ENCODE measurements at places on chromosomes 13 and 19.

- no peak for DNase-seq
Observed at GRCh38 chr13:35992964-35993363, 138.2 kb downstream of the DCLK1 start.

- DNase-seq, result no peak
Observed at GRCh38 chr13:33677215-33677614, 140.7 kb upstream of the RFC3 start.

DNA sequence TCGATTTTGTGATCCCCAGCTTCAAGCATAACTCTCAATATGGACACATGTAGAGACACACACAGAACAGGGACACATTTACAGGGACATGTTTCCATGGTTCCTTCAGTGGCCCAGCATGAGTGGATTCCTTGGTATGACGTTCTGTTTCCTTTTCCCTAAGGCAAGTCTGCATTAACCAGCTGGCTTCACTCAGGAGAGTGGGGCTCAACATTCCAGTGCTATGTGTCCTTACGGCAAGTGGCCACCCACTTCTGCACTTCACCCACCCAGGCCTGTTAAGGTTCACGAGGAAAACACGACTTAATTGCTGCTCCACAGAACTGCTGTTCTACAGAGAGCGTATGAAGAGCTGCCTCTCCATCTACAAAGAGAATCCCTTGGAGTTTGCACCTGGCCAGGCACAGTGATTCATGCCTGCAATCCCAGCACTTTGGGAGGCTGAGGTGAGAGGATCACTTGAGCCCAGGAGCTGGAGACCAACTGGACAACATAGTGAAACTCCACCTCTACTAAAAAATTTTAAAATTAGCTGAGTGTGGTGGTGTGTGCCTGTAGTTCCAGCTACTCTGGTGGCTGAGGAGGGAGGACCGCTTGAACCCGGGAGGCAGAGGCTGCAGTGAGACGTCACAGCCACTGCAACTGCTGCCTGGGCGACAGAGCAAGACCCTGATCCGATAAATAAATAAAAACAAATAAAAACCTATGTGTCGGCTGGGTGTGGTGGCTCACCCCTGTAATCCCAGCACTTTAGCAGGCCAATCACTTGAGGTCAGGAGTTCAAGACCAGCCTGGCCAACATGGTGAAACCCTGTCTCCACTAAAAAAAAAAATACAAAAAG lies 32.5 kb downstream of the BRD4 start:
- no peak for DNase-seq

DNA sequence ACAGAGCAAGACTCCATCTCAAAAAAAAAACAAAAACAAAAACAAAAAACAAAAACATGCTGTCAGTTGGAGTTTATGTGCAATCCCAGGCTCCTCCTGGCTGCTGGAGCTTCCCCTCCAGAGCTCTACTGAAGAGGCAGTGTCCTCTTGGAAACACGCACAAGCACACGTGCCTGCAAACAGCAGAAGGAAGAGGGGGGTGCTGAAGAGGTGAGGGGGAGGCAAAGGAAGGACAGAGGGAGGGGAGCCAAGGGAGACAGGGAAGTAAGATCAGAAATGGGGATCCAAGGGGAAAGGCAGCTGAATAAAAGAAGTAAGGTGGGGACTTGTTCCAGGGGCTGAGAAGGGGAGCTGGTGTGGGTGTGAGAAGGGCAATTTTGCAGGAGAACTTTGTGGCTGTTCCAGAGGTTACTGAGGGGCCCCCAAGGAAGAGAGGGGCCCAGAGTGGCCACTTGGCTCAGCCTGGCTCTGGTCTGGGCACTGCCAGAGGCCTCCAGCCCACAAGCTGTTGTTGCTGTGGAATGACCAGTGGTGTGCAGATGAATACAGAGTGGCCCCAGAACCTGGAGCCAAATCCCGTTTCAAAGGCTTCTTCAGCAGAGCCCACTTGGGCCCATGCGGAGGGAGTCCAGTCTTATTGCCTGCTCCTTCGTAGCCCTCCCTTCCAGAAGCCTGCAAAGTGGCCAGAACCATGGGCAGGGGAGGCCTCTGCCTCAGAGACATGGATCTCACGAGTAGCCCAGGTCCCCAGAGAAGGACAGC lies 34.4 kb downstream of the LYL1 start:
- no peak for DNase-seq

GRCh38 chr19:11481534-11482383 lies 913 bp upstream of the ELAVL3 start:
- peak; percentile 67 for DNase-seq

- no peak for DNase-seq
Observed at GRCh38 chr19:1255186-1256161, 7.1 kb downstream of the MIDN start.

DNA sequence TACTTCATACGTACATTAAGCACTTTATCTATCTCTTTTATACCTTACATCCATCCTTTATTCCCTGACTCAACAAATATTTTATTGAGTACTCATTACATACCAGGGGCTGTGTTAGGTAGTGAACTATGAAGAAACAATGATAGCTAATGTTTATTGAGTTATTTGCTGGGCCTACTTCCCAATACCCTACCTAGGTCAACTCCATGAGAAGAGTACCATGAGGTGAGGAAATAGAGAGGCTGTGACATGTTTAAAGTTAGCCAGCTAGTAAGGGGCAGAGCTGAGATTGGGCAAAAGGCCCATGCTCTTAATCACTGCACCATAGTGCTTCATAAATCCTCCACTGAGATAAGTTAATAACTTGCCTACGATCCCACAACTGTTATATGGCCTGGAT lies 79.9 kb downstream of the FREM2 start:
- no peak for DNase-seq

DNA sequence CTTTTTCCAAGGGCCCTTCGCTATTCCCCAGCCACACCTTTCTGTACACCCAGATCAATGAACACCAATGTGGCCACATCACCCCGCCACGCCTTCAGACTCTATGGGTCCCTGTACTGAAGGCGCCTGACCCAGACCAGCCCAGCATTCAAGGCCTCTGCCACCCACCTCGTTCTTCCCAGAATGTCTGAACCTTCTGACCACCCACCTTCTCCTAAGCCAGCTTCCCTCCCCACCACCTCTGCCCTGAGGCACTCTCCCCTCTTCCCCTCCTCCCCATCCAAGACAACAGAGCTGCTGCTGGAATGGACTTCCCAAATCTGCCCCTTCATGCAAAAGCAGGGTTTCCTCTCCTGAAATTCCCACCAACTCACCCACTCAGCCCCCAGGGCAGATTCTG lies 3.3 kb upstream of the CEACAM20 start:
- no peak for DNase-seq

GRCh38 chr19:56304243-56304642 lies 10.4 kb downstream of the ZSCAN5A start:
- DNase-seq, result no peak

- no peak for DNase-seq
Observed at GRCh38 chr13:76889254-76889653, 3.0 kb upstream of the KCTD12 start.

- DNase-seq, result no peak
Observed at GRCh38 chr13:95155093-95155492, 146.2 kb downstream of the ABCC4 start.

DNA sequence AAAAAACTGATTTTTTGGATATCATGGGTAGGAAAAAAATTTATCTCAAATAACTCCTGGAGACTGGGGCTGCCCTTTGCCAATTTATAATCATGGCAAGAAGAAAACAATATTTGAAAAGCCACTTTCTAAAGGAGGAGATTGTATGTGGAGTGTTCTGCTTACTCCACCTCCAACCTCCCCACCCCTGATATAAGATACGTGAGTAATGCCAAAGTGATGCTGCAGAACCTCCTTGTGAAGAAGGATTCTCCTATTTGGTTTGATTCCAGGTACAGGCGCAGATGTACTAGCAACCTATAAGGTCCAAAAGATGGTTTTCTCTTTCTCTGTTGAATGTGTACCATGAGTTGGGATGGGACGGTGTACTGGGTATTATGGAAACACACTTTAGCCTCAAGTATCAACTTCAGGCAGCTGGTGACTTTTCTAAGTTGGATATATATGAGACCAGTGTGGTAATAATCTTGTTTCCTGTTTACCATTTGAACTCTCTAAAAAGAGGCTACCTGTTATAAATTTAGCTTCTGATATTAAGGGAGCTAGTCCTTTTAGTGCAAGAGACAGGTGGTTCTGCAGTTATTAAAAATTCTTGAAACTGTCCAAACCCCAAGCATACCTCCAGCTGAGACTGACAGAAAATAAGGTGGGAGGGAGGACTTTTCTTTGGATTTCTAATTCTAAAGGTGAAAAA lies 724.0 kb upstream of the MIR17HG start:
- DNase-seq, result no peak

GRCh38 chr19:46927893-46928292 lies 67.1 kb downstream of the ARHGAP35 start:
- no peak for DNase-seq

DNA sequence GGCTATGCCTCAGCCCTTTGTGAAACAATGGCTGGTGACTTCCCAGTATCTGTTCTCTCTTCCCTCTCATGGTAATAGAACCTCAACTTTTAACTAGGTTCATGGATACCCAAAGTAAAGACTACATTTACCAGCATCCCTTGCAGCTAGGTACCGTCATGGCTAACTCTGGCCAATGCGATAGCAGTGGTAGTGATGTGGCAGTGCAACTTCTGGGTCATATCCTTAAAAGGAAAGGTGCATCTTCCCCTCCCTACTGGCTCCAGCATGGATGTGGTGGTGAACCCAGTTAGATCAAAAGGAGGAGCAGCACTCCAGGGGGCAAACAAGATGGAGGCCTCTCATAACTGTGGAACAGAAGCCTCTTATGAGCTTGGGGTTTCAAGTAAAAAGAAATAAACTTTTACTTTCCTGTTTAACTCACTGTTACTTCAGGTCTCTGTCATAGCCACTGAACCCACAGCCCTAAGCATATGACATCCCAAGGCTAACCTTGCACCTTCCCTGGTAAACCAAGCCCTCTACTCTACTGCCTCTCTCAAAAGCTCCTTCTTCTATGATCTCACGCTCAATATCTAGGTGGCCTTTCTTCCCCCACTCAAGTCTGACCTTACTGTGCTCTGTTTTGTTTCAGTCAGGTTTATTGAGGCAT lies 104.4 kb downstream of the DOCK9 start:
- DNase-seq, result no peak

GRCh38 chr13:70747262-70747661 lies 639.0 kb upstream of the KLHL1 start:
- DNase-seq, result no peak

GRCh38 chr13:42022336-42022735 lies 26.1 kb upstream of the DGKH start:
- no peak for DNase-seq

GRCh38 chr19:29121684-29122083 lies 91.3 kb downstream of the UQCRFS1 start:
- DNase-seq, result no peak

GRCh38 chr13:93416736-93417355 lies 190.2 kb downstream of the GPC6 start:
- no peak for DNase-seq

DNA sequence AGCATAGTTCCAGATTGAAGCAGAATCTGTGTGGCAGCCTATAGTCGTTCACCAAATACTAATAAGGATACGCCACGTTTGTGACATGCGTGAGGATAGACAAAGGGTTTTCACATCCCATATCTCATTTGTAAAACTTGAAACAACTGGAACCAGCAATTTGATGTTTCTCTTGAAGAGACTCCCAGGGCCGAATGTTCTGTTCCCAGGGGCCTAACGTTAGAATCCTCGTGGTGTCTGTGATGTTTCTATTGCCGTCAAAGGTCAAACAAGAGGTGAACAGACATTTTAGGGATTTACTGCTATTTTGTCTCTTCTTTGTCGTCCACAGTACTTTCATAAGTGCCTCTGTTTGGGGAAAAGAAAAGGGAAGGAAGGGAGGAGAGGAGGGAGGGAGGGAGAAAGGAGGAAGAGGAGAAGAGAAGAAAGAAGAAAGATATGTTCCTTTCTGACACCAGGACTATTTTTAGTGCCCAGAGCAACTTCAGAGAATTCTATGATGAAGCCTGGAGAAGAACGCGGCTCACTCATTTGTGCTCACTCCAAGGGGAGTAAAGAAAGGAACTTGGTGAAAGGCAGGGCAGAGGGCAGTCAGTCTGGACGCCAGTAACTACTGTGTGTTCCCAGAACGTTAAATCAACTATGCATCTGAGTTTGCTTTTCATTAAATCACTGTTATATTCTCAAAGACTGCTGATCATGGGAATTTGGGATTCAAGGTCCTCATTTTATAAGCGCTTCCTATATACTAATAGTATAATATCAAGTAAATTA lies 154.5 kb downstream of the DCT start:
- no peak for DNase-seq
